Stimulated activated CD4-positive, alpha-beta T cell treated with anti-CD3 and anti-CD28 coated beads, Interleukin-4, amount 100 ng/mL, for 48 hours (primary cell): ENCODE measurements at places on chromosomes 11 and 22.

DNA sequence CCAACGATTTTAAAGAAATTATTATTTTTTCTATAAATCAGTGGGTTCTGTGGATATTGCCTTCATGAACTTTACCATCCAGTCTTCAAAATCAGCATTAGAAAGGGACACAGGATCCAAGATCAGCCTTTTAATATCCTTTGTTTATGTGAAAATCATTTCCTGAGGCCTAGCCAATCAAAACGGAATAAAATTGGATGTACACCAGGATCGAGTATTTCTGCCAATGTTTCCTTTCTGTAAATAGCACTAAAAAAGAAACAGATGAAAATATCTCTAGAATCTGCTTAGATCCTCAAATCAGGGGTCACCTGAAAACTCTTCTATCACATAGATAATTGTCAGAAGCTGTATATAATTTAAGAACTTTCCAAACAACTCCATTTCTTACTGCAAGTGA lies 1598.5 kb downstream of the LRRC4C start:
- no peak for DNase-seq

- no peak for DNase-seq
These were observed 4.6 kb upstream of the PGGHG start for GRCh38 chr11:284105-285020.

GRCh38 chr11:126527651-126528050 lies 172.2 kb downstream of the ST3GAL4 start:
- no peak for DNase-seq

DNA sequence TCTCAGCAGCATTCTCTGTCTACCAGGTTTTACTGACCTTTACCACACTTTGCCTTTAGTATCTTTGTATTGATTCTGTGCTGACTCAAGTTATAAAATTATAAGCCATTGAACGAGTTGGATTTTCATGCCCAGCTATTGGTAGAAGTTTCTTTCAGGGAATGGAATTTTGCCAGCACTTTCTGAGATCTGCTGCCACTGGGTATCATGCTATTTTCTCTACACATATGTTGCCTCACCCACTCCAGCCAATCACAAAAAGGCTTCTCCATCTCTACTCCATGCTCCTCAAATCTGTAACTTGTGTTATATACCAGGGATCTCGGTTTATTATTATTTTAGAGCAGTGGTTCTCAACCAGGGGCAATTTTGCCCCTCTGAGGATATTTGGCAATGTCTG lies 25.2 kb downstream of the C11orf96 start:
- DNase-seq = no peak

- no peak for DNase-seq
These were observed 31.5 kb upstream of the PLET1 start for GRCh38 chr11:112292188-112292587.

DNA sequence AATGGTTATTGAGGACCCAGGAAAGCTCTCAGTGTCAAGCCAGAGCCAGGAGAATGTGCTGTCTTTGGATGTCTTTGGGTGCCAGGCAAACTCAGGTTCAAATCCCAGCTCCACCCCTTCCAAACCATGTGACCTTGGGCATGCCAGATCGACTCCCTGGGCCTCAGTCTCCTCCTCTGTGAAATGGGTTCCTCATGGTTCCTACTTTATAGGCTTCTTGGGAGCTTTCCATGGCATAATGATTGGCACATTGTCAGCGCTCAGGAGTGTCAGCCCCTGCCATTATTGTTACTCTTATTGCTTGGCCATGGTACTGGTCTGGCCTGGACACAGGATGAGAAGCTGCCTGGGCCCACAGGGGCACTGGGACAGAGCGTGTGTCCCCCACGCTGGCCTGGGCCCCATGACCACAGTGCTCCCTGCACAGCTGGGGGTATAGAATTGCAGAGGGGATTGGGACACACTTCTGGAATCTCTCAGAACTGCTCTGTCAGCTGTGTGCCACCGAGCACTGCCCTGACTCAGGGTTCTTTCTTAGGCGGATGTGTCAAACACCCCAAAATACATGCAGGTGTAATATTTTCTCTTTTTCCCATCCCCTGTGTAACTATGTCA lies 37.6 kb upstream of the CRYBB3 start:
- DNase-seq = no peak

GRCh38 chr11:63813563-63814382 lies 517 bp downstream of the SPINDOC start:
- DNase-seq = peak; percentile 25

DNA sequence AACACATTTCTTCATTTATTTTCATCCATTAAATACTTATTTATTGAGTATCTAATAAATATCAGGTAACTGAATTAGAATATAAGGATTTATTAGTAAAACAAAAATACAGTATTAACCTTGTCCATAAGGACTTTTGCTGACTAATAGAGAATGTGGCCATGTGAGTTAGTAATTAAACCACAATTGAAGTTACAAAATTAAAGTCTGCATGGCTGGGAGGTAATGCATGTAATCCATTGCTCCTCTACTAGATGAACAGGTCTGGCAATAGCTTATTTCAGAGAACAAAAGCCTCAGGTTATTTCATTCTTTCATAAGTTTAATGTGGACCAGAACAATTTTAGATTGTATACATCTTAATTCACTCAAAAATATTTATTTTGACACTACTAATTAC lies 9.9 kb upstream of the CARD18 start:
- DNase-seq = no peak

DNA sequence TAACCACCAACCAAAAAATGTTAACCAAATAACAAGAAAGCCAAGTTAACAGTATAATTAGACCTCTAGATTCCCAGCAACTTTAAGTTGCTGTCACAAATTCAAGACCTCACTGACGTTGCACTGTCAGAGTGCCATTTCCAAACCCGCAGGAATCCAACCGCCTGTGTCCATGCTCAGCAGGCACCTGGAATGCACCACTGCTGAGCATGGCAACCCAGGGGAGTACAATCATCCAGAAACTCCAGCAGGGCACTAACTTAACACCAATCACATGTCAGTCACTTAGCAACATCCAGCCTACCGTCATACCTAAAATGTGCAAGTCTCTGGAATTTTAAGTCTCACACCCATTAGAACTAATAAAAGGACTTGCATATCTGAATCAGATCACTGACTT lies 48.8 kb downstream of the SMCO4 start:
- DNase-seq = no peak

DNA sequence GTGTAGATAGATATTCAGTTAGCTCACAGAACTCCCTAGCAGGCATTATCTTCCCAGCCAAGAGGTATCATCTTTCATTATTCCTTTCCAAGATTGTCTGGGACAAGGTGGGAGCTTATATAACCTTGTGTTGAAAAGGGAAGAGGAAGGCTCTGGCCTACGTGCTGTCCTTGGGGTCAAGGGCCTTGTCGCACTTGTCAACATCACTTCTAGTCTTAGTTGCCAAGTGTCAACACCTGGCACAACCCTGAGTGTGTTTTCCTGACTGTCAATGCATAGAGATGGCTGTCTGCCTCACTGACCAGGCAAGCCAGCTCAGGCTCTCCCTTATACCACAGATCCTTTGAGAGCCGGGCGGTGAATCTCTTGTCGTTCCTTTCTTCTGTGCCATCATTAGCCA lies 331.9 kb downstream of the CNTN5 start:
- DNase-seq = no peak

- DNase-seq = no peak
These were observed 161.1 kb downstream of the KIRREL3 start for GRCh38 chr11:126839496-126839895.

- DNase-seq = no peak
These were observed 596.3 kb downstream of the NTM start for GRCh38 chr11:131966667-131967066.

DNA sequence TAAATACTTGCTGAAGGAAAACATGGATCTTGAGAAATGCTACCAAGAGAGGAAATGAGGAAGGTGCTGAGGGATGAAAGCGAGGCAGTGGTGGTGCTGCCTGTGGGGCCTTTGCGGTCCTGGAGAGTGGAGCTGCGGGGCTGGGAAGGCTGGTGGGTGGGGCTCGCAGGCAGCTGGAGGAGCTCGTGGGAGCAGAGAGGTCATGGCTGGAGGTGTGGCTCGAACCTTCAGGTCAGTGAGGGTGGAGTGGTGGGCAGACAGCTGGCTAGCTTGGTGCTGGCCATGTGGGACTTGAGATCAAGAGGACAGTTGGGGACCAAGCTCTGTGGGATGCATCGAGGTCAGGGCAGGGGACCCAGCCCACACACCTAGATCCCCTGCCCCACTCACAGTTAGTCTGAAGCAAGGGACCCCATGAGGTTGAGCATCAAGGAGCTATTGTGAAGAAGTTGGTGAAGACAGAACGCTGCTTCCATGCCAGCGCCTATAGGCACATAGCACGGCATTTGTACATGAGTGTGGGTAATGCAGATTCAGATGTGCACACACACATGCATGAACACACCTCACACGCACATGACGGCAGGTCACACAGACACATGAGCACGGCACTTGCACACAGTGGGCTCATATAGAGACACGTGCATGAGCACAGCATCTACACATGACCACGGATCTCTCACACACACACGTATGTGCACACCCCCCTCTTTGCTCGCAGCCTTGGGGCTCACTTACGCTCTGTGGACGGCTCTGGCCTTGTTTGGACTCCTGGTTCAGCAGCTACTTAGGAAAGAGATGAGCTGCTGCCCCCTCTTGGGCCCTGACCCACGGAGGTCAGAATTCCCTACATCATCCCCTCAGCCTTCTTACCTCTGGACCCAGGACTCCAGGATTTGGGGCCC lies 30.4 kb downstream of the SHANK3 start:
- no peak for DNase-seq

GRCh38 chr11:44632466-44633123 lies 67.1 kb downstream of the CD82 start:
- DNase-seq = no peak

GRCh38 chr11:19826606-19827005 lies 114.0 kb downstream of the NAV2 start:
- DNase-seq = no peak

DNA sequence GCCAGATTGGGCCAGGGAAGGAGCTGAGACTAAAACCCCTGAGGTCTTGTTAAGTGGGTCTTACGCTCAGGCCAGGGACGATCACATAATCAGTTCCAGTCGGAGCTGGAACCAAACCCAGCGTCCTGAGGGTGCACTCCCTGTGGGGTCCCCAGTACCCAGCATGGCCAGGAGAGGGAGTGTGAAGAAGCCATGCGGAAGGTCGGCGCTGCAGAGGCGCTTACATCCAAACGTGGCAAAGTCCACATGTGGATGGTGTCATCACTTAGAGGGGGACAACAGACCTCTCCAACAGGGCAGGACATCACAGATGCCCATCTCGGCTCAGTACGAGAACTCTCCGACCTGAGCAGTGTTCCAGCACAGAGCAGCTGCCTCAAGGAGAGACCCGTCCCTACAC lies 8.3 kb downstream of the ATP5MGL start:
- no peak for DNase-seq

GRCh38 chr22:40190501-40190900 lies 12.8 kb downstream of the TNRC6B start:
- DNase-seq = no peak

DNA sequence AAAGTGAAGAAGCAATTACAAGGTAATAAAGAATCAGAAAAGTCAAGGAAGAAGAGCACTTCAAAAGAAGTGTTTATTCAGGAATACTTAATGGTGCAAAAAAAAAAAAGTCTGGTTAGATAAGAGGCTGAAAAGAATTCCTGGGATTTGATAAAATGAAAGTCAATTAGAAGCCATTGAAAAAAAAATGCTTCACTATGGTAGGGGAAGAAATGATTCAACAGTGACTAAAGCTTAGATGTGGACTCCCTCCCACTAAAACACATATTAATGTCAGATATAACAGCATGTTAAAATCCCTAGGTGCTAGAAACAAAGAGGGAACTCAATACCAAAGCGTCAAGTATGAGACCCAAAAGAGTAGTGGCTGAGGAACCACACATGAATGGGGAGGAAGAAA lies 335.3 kb upstream of the PITPNB start:
- DNase-seq = no peak

DNA sequence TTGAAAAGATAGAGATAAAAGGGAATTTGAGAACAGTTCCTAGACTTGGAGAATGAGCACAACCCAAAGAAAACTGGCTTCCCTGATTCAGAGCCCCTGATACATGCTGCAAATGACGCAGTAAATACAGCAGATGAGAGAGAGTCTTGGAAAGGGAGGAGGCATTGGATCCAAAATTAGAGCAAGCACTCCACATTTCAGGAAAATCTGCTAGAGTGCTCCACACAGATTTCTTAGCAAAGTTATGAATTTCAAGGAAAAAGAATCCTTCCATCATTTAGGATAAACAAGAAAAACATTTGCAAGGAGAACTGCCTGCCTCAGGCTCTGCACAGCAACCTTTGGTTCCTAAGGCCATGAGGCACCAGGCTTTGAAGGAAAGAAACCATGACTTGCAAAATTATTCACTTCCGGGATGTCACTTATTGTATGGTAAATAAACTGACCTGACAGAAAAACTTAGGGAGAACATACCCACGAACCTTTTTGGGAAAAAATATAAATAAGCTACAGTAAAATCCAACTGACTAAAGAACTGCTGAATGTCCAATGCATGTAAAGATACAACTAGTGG lies 89.8 kb upstream of the RTL6 start:
- DNase-seq = no peak

DNA sequence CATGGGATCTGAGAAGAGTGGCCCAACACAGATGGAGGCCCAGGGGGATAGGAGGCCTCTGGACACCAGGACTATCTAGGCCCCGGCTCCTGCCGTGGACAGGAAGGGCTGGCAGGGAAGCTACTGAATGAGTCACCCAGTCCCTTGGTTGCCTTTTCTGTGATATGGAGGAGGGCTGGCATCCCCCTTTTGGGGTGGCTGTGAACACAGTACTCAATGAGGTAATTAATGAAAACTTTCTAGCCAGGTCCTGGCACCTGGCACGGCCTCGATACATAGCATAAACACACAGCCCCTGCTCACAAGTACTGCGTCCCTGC lies 163.2 kb downstream of the CHST1 start:
- no peak for DNase-seq

- no peak for DNase-seq
These were observed 8.7 kb downstream of the GRK2 start for GRCh38 chr11:67274768-67275605.

DNA sequence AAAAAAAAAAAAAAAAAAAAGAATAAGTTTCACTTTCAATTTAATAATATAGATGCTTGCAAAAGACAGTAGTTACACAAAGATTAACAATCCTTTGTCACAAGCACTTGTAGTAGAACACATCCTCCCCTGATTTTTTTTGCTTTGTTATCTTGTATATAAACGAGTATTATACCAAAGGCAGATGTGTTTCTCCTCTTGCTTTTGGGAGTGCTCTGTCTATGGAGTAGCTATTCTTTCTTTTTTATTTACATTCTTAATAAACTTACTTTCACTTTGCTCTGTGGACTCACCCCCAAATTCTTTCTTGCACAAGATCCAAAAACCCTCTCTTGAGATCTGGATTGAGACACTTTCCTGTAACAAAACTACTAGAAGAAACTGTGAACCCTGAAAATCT lies 3.4 kb upstream of the MRPL16 start:
- DNase-seq = no peak
